CD4-positive, alpha-beta T cell treated with Interleukin-4 for 4 hours (primary cell): ENCODE measurements at places on chromosomes 12 and 14.

DNA sequence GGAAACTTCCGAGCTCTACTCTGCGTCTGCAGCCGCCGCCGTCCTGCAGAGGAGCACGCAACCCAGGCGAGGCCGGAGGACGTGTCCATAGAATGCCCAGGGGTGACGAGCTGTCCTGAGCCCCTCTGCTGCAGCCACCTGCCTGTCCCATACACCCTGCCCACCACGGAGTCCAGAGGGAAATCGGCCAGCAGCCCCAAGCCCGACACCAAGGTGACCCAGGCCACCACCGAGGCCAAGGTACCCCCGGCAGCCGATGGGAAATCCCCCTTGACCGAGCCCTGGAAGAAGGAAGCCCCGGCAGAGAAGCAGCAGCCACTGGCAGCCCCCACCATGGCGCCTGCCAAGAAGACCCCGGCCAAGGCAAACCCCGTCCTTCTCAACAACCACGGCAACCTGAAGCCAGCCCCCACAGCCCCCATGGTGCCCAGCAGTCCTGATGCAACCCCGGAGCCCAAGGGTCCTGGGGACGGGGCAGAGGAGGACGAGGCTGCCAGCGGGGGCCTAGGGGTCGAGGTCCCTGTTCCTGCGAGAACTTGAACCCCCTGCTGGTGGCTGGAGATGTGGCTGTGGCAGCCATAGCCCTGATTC is 128.7 kb upstream of the C14orf180 start:
- DNase-seq: no peak

- DNase-seq: no peak
These were observed 35.0 kb downstream of the GIT2 start for GRCh38 chr12:109961201-109961600.

- DNase-seq: no peak
These were observed 142.1 kb downstream of the SLC16A7 start for GRCh38 chr12:59737725-59738463.

DNA sequence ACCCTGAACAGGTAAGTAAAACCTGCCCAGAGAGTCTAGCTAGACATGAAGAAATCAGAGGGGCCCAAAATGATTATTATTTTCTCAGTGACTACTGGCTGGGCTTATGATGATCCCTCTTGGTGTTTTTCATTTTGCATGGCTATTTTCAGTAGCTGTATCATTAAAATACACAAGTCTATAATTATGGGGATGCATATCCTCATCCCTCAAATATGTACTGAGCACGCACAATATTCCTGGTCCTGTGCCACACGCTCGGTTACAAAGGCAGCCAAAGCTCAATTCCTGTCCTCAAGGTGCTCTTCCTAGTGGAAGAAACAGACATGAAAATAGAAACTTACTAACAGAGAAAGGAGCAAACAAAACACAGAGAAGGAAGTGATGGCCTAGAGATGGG is 180.0 kb downstream of the DAD1 start:
- no peak for DNase-seq

- DNase-seq: no peak
These were observed 3.9 kb upstream of the MDM2 start for GRCh38 chr12:68803948-68804656.

DNA sequence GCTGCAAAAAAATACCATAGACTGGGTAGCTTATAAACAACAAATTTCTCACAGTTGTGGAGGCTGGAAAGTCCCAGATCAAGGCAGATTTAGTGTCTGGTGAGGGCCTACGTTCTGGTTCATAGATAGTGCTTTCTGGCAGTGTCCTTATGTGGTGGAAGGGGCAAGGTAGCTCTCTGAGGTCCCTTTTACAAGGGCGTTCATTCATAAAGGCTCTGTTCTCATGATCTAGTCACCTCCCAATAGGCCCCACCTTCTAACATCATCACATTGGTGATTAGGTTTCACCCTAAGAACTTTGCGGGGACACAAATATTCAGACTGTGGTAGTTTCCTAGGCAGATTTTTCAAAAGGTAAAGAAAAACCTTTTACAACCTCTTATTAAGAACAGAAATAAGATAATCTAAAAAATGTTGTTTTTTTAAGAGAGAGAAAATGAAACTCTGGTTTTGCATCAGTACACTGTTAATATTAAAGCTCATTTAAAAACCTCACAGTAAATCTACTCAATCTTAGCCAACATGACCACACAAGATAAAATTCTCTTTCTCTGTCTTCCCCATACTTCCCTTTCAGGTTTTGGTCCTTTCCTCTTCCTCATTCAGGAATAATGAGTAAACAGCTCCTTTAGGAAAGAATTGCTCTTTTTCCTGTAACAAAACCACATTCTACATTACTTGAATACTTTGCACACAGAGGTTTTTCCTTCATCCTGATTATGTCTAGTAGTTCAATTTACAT is 117.5 kb downstream of the UNC79 start:
- DNase-seq: no peak

GRCh38 chr14:104657101-104657524 is 32.3 kb upstream of the INF2 start:
- no peak for DNase-seq

- peak; percentile 28 for DNase-seq
These were observed 646 bp downstream of the ST8SIA1 start for GRCh38 chr12:22333713-22334409.

DNA sequence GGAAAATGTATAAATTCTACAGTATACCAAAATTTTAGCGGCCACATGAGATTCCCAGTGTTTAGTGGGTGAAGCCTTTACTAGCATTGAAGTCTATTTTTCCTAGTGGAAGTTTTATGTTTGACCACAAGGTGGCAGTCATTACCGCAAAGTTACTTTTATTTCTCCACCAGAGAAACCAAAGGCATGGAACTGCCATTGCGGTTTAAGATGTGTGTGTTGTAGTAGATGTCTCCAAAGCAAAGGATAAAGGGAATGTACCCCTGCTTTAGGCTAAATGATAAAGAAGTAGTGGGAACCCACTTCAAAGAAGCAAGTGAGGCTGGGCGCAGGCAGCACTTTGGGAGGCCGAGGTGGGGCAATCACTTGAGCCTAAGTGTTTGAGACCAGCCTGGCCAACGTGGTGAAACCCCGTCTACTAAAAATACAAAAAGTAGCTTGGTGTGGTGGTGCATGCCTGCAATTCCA is 140.5 kb downstream of the PRKCH start:
- DNase-seq: peak; percentile 76

DNA sequence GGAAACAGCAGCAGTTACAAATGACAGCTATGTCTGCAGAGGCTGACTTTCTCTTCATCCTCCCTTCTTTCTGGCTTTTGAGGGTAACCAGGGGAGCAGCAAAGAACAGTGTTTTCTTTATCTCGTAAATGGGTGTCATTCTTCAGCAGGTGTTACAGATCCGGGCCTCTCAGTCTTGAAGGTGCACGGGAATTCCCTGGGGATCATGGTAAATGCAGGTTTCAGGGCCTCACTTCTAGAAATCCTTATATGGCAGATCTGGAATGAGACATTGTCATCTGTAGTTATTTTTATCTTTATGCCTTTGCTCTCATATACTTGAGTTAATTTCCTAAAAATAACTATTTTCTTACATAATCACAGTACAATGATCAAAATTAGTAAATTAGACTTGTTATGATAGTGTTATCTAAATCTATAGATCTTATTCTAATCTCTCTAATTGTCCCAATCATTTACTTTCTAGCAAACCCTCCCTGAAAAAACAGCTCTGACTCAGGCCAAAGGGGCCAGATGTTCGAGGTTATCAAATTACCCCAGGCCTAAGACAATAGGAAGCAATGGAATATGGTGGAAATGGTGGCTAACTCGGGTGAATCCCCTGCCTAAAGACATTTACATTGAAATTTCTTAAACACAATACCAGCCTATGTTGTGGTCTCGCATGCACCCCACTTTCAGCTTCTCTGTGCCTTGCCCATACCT is 145.0 kb downstream of the CAND1 start:
- DNase-seq: no peak

- no peak for DNase-seq
These were observed 6.3 kb downstream of the FOXN4 start for GRCh38 chr12:109302770-109303169.

DNA sequence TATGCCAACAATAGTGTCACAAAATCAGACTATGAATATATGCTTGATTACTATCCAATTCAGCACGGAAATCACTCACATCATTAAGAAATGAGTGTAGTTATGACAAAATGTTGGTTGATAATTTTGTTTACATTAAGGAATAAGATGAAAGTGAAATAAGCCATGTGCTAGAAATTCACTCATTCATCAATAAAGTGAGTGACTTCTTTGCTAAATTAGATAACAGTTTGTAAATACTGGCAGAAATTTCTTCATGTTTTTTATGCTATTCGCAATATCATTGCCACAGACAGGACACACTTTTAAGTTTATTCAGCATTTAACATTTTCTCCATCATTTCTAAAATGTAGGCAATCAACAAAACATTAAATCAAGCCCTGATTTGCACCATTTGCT is 147.5 kb upstream of the FSCB start:
- DNase-seq: no peak

- no peak for DNase-seq
These were observed 1.3 kb upstream of the PTGDR start for GRCh38 chr14:52266179-52266578.
